ENCODE measurements at places on chromosomes 1 and 21. TPM values are rescaled to one million over a fixed set of nuclear protein-coding genes. Genes with fewer than 3 reads are reported as not detected.

TESK2 gene
- total RNA-seq = 6.0 TPM

STYXL2 gene
- 3.1 TPM for total RNA-seq

DNA sequence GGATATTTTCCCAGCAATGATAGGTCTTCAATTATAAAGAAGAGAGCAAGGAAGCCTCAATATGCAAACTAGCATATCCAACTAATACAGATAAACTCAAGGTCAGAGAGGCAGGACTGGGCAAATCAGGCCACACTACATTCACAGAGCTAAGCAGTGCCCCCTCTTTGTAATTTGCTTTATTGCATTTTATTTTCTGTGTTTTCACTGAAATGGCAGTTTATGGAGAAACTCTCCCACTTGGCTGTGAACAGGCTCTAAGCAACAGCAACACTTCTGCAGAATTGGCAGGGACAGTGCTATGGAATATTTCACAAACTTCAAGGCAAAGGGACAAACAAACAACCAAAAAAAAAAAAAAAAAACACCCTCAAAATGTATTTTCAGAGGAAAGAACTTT lies 93.4 kb upstream of the SOD1 start:
- no peak for DNase-seq

ETV3L gene
- not detected for total RNA-seq

TMEM269 gene
- total RNA-seq = 0.06 TPM

C1QC gene
- 217 TPM for total RNA-seq

GRCh38 chr21:32834211-32834915 lies 62.8 kb upstream of the PAXBP1 start:
- no peak for DNase-seq

DNA sequence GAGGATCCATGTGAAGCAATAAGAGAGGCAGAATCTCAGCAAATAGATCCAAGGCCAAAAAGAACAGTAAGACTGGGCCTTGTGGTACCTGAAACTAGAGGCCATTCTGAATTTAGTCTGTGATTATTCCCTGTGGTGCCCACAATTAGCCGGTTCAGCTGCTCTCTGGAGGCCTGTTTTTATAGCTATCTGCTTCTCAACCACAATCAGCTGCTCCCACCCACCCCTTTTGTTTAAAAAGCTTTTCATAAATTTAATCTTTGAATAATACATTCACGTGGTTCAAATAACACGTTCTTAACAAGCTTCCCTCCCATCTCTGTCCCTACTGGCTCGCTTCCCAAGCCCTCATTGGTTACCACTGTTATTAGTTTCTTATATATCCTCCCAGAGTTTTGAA lies 18.0 kb downstream of the UBE2T start:
- no peak for DNase-seq

- no peak for DNase-seq
Measured at GRCh38 chr1:183093786-183094298, 70.6 kb downstream of the LAMC1 start.

NUCKS1 gene
- 133 TPM for total RNA-seq

DNA sequence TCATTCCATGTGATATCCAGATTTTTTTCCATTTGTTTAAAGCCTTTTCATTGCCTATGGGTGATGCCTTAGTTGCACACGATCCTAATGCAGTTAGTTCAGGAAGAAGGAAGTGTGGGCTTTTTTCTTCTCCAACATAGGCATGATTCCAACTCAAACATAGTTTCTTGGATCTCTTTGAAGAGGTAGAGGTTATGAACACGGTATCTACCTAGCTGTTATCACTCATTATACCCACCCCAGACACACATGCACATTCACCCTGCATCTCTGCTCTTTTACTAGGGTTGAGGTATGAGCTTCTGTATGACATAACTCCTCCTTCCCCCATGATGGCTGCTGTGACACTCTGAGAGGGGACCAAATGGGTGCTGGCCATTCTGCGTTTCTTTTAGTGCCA lies 122.1 kb upstream of the ZNF648 start:
- no peak for DNase-seq

GRCh38 chr1:3914911-3915310 lies 14.8 kb upstream of the C1orf174 start:
- no peak for DNase-seq

DNA sequence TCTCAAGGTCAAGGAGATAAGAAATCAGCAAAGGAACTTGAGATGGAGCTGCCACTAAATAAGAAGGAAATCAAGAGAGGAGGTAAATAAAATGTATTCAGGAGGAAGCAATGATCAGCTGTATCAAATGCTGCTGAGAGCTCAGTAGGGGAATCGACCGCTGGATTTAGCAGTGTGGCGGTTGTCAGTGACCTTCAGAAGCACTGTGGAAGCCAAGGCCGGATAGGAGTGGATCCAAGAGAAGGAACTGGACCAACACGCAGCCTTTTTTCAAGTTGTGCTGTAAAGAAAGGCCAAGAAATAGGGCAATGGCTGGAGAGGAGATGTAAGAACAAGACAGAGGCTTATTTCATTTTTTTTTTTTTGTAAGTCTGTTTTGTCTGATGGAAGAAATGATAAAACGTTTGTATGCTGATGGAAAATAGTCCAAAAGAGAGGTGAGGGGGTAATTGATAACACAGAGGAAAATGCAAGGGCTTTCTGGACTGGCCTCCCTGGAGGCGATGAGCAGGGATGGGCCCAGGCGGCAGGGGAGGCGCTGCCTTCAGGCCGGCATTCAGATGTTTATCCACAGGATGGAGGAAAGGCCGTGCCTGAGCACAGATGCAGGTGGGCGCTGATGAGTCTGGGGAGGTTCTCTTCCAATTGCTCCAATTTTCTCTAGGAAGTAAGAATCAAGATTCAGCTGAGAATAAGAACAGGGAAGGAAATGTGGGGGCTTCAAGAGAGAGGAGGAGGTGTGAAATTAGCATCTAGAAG lies 17.5 kb upstream of the FAM43B start:
- DNase-seq = no peak

CA14 gene
- total RNA-seq = 2.4 TPM

DNA sequence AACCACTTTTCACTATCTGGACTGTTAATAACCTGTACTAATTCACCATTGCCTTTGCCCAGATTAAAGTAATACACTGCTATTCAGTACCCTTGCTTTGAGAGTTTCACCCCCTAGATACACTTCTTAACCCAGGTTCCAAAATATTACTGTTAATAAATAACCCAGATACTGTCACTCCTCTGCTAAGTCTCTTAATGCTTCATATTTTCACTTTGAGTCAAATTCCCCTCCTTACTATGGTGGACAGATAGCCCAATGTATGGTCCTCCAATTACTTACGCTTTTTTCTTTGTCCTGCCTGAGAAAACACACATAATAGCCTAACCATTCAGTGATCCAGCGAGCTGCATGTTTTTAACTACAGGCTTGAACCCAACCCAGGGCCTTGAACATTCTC lies 152.5 kb downstream of the NEGR1 start:
- no peak for DNase-seq

GRCh38 chr1:111990878-111991718 lies 1.6 kb upstream of the KCND3 start:
- DNase-seq = peak; percentile 60

GRCh38 chr1:196415978-196416377 lies 192.3 kb downstream of the KCNT2 start:
- DNase-seq = no peak

DNA sequence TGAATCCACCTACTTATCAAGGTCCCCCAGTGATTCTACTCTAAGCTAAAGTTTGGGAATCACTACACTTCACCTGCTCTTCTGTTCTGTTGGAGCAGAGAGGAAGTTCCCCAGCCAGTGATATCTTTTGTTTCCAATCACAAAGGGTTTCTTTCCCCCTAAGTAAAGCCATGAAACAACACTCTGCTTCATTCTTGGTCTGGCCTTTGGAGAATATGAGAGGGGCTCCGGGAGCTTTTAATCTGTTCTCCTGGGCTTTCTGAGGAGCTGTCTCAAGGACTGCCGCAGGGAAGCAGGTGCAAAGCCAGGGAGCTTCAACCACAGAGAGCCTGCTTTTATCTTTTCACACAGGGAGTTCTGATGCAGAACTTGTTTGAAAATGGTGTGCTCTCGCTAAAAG lies 10.1 kb upstream of the SLAMF9 start:
- DNase-seq = no peak

DNA sequence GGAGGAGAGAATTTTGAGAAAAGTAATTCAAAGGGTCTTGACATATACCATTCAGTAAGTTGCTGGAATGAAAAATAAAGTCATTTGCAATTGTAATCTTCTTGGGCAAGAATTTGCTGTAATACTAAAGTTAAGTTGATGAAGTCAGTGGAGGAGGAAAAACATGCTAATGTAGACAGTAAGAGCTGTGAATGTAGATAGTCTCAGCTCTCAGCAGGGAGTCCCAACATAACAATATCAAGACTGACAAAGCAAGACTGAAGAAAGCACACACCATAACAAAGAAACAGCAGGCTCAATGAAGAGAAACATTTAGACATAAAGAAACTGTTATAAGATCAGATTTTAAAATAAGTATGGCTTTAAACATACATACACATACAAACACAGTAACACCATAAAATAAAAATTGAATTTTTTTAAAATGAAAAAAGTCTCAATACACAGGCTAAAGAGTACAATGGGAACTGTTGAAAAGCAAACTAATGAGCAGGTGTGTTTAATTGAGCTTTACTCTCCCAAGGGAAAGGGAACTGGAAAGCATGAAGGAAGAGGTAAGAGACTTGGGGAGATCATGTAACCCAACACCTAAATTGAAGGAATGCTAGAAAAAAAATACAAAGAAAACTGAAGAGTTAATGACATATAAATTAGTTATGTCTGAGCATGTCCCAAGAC lies 336.3 kb upstream of the NCAM2 start:
- DNase-seq = no peak

TMEM82 gene
- total RNA-seq = 4.9 TPM

DNA sequence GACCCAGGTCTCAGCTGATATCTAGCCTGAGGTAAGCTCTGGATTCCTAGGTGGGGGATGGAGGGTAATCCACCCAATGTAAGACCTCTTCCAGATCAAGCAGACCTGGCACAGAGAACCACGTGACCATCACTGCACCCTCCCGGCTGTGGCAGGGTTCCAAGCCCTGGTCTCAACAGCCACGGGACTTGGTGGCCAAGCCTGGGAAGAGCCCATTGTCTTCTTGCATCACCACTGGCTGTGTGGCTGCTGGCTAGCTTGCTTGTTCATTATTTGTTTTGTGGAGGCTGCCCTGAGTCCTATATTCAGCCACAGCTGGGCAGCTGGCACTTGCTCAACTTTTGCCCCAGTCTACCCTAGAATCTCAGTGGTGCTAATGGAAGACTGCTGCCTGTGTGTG lies 24.1 kb upstream of the NFASC start:
- no peak for DNase-seq

GRCh38 chr1:184574588-184574987 lies 180.1 kb downstream of the EDEM3 start:
- no peak for DNase-seq

GRCh38 chr1:26833432-26834405 lies 7.2 kb downstream of the ZDHHC18 start:
- DNase-seq = peak; percentile 44

GRCh38 chr1:113074237-113074636 lies 1.2 kb downstream of the LRIG2 start:
- DNase-seq = no peak

All from mucosa of gallbladder (tissue), 1 donor.